ENCODE measurements at places on chromosomes 2 and 18.
A peak's percentile ranks its signal among the peaks of the same experiment; 100 is the strongest.

- peaks cover 62% of the 10 kb centered on the region for H3K4me1 ChIP-seq
Measured at GRCh38 chr18:48932822-48933510, 17.8 kb downstream of the SMAD7 start.

GRCh38 chr18:396251-396555 is 104.3 kb downstream of the COLEC12 start:
- H3K36me3 ChIP-seq: no peaks in the 10 kb centered on the region
- no peak for DNase-seq
- peaks cover 17% of the 10 kb centered on the region for H3K4me1 ChIP-seq
- H3K27me3 ChIP-seq: no peaks in the 10 kb centered on the region
- no peak overlapping the region for H3K4me3 ChIP-seq
- H3K27ac ChIP-seq: no peak overlapping the region

GRCh38 chr2:46086578-46087070 is 210.6 kb upstream of the EPAS1 start:
- H3K27ac ChIP-seq: peak overlapping the region; percentile 29
- no peak for DNase-seq
- H3K27me3 ChIP-seq: no peaks in the 10 kb centered on the region
- H3K4me1 ChIP-seq: no peaks in the 10 kb centered on the region
- no peaks in the 10 kb centered on the region for H3K36me3 ChIP-seq
- no peak overlapping the region for H3K4me3 ChIP-seq

- H3K4me1 ChIP-seq: no peaks in the 10 kb centered on the region
- H3K36me3 ChIP-seq: no peaks in the 10 kb centered on the region
- no peak for DNase-seq
Measured at GRCh38 chr2:233319256-233319655, 11.6 kb downstream of the SAG start.

DNA sequence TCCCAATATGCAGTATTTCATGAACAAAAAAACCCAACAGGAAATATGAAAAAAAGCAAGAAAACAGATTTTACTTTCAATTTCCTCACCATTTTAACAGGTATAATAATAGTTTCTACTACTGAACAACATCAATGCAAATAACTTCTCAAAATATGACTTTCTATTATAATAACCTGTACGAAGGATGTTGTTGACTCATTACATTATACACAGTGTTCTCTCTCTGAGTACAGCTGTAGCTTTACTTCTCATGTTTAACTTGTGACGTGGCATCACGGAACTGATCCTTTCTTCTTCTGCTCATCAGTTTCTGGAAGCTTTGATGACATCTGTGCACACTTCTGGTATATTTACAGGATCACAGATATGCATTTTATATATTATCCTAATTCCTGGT is 40.0 kb downstream of the FAM228A start:
- peaks cover 6% of the 10 kb centered on the region for H3K36me3 ChIP-seq
- H3K4me1 ChIP-seq: no peaks in the 10 kb centered on the region
- no peaks in the 10 kb centered on the region for H3K27me3 ChIP-seq
- DNase-seq: no peak

DNA sequence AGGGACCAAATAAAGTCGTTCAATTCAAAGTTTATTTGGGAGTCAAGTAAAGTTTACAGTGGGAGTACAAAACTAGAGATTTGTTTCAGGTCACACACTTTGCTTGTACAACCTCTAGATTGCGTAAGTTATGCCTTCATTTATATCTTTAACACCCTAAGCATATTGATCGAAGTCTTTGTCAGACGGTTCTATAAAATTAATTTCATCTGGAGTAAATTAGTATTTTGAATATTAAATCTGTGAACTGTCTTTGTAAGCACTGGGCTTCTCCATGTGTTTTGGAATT is 119.7 kb downstream of the ACAA2 start:
- H3K27me3 ChIP-seq: no peaks in the 10 kb centered on the region
- no peak overlapping the region for H3K4me3 ChIP-seq
- H3K4me1 ChIP-seq: no peaks in the 10 kb centered on the region

GRCh38 chr2:233429175-233429897 is 75.0 kb downstream of the DGKD start:
- no peak for DNase-seq
- H3K36me3 ChIP-seq: no peaks in the 10 kb centered on the region
- no peak overlapping the region for H3K27ac ChIP-seq
- no peaks in the 10 kb centered on the region for H3K27me3 ChIP-seq

GRCh38 chr2:191126386-191127085 is 24.3 kb downstream of the STAT4 start:
- H3K27ac ChIP-seq: no peak overlapping the region
- no peak for DNase-seq
- no peaks in the 10 kb centered on the region for H3K27me3 ChIP-seq
- no peaks in the 10 kb centered on the region for H3K36me3 ChIP-seq
- H3K4me1 ChIP-seq: no peaks in the 10 kb centered on the region
- no peak overlapping the region for H3K4me3 ChIP-seq

DNA sequence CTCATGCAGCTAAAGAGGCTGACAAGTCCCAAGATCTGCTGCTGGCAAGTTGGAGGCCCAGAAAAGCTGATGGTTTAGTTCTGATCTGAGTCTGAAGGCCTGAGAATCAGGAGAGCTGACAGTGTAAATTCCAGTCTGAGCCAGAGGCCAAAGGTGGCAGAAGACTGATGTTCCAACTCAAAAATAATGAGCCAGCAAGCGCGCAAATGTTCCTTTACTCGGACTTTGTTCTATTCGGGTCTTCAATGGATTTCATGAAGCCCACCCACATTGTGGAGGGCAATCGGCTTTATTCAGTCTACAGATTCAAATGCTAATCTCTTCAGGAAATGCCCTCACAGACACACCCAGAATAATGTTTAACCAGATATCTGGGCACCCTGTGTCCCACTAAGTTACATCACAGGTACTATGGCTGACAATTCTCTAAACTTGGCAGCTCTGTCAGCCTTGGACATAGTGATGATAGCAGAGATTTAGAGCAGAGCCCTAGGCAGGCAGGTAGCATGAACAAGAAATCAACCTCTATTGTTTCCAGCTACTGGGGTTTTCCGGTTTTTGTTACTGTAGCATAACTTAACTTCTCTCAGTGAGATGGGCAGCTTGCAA is 318.5 kb downstream of the HRH4 start:
- no peaks in the 10 kb centered on the region for H3K27me3 ChIP-seq
- H3K4me3 ChIP-seq: no peak overlapping the region
- no peak overlapping the region for H3K27ac ChIP-seq
- H3K4me1 ChIP-seq: no peaks in the 10 kb centered on the region
- no peak for DNase-seq
- H3K36me3 ChIP-seq: no peaks in the 10 kb centered on the region

DNA sequence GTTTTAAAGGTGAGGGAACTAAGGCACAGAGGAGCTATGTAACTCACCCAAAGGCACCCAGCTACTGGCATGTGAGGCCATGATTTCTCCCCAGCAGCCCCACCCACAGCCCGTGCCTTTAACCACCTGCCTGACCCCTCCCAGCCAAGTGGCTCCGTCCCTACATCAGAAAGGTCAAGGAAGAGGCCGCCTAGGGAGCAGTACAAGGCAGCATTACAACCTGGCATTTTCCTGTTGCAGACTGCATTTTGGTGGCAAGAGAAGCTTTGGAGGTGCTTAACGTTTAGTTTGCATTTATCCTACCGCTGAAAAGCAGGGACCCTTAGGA is 17.5 kb downstream of the STEAP3 start:
- no peaks in the 10 kb centered on the region for H3K27me3 ChIP-seq
- H3K36me3 ChIP-seq: no peaks in the 10 kb centered on the region
- peaks cover 6% of the 10 kb centered on the region for H3K4me1 ChIP-seq
- H3K27ac ChIP-seq: no peak overlapping the region
- no peak overlapping the region for H3K4me3 ChIP-seq

DNA sequence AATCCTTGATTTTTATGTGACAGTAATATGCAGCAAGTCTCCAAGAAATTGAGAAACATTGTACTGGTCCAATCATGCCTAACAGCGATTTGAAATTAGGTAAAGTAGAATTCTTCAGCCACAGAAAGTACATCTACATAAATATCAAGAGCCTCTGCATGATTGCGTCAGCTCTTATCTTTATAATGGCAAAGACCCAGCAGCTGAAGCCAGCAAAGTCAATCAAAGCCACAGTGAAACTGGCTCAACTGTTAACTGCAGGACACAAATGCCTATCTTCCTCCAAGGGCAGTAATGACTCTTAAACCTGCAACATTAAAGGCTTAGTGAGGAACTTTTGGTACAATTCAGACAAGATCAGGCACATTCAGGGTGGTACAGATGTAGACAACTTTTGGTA is 102.5 kb downstream of the BARD1 start:
- no peak overlapping the region for H3K27ac ChIP-seq
- no peaks in the 10 kb centered on the region for H3K27me3 ChIP-seq
- no peak overlapping the region for H3K4me3 ChIP-seq
- H3K36me3 ChIP-seq: no peaks in the 10 kb centered on the region

- no peaks in the 10 kb centered on the region for H3K27me3 ChIP-seq
- peaks cover 7% of the 10 kb centered on the region for H3K4me1 ChIP-seq
- H3K36me3 ChIP-seq: no peaks in the 10 kb centered on the region
- DNase-seq: no peak
Measured at GRCh38 chr2:223952280-223952968, 4.8 kb upstream of the MRPL44 start.

- no peaks in the 10 kb centered on the region for H3K27me3 ChIP-seq
- no peak for DNase-seq
- no peak overlapping the region for H3K4me3 ChIP-seq
- peaks cover 86% of the 10 kb centered on the region for H3K36me3 ChIP-seq
- peaks cover 3% of the 10 kb centered on the region for H3K4me1 ChIP-seq
Measured at GRCh38 chr2:128272601-128273468, 45.8 kb downstream of the HS6ST1 start.

DNA sequence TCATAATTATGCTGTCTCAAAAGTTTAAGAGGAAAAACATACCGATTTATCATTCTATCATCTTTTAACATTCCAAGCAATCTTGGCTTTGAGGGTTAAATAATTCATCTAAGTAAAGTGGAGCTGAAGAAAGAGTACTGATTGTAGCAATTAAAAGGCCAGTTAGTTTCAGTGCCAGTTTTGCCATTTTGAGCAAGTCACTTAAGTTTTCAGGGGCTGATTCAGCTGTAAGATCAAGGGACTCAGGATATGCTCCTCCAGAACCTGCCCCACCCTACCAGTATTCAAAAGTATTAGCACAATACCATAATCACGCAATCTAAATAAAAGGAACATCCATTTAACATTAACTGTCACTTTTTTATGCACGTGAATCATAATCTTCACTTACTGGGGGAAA is 1.9 kb downstream of the SS18 start:
- DNase-seq: no peak
- H3K27ac ChIP-seq: peak overlapping the region; percentile 99
- H3K36me3 ChIP-seq: no peaks in the 10 kb centered on the region

- H3K36me3 ChIP-seq: no peaks in the 10 kb centered on the region
- H3K4me1 ChIP-seq: no peaks in the 10 kb centered on the region
- no peaks in the 10 kb centered on the region for H3K27me3 ChIP-seq
- no peak overlapping the region for H3K4me3 ChIP-seq
- no peak overlapping the region for H3K27ac ChIP-seq
- no peak for DNase-seq
Measured at GRCh38 chr18:12686100-12686499, 16.4 kb downstream of the CEP76 start.

GRCh38 chr2:124149571-124149970 is 124.5 kb downstream of the CNTNAP5 start:
- H3K27ac ChIP-seq: no peak overlapping the region
- no peaks in the 10 kb centered on the region for H3K4me1 ChIP-seq

DNA sequence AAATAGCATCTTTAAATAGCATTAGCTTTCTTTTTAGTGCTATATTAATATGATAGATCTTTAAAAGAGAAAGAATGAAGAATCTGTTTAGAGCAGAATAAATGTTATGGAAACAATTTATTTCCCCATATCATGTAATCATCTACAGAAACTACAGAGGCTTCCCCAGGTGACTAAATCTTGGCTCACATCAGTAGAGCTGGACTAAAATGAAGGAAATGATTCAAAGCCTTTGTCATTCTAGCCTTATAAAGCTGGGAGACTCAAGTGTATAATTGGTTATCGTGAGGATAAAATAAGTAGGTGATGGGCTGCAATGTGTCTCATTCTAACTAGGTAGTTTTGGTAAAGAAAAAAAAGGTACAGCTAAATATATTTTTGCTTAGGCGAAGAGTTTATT is 83.2 kb upstream of the UNC80 start:
- H3K27me3 ChIP-seq: no peaks in the 10 kb centered on the region
- H3K27ac ChIP-seq: no peak overlapping the region
- no peaks in the 10 kb centered on the region for H3K4me1 ChIP-seq
- DNase-seq: no peak
- H3K36me3 ChIP-seq: no peaks in the 10 kb centered on the region
- no peak overlapping the region for H3K4me3 ChIP-seq

Data from esophagus squamous epithelium (tissue), 5 donors.